ENCODE measurements at places on chromosomes 2 and 18.

- no peak for DNase-seq
Observed at GRCh38 chr2:195368249-195369217, 288.5 kb upstream of the SLC39A10 start.

- peak; percentile 26 for DNase-seq
Observed at GRCh38 chr18:8776013-8776943, 70.9 kb downstream of the MTCL1 start.

DNA sequence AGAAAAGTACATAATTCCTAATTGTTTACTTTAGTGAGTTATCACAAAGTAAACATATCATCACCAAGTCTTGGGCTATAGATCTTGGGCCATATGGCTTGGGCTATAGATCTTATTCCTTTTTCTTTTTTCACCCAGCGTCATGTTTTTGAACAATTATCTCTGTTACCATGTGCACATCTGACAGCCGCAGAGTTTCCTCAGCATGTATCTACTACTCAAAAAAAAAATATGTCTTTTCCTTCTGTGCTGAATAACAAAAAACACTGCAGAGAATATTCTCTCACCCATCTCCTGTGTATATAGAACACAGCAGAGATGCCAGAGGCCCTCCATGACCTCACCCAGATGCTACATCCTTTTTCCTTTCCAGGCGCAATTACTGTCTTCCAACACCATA is 76.2 kb upstream of the MYO3B start:
- no peak for DNase-seq

DNA sequence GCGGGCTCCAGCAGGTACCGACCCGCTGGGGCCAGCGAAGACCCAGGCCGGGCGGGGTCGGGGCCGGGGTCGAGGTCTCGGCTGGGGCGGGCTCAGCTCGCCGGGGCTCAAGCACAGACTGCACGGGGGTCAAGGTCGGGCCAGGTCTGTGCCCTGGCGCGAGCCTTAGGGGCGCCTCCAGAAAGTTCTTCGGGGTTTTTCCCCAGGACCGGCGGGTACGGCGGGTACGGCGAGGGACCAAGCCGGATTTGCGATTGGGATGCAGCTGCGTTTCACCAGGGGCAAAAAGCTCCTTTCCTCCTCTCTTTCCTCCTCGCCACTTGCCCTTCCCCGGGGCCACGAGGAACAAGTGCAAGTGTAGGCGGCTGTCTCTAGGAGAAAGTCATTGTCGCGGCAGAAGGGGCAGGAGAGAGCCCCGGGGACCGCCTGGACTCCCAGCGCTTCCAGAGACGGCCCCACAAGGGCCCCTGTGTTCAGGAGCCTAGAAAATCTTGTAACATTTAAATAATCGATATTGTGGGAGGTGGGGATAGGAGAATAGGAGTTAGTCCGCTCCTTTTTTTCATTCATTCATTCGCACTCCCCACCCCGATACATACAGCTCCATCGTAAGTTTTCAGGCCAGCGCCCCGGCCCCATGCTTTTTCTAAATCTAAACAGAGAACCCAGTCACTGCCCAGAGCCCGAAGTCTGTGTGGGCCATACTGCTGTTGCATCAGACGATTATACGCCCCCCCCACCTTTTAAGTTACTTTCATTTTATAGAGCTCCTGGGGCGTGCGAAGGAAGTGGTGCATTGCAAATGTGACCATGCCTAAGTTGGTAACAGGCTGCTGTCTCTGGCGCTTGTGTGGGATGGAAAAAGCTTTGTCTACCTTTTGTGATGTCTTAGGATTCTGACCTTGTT is 679 bp downstream of the PMAIP1 start:
- DNase-seq, result peak; percentile 66

DNA sequence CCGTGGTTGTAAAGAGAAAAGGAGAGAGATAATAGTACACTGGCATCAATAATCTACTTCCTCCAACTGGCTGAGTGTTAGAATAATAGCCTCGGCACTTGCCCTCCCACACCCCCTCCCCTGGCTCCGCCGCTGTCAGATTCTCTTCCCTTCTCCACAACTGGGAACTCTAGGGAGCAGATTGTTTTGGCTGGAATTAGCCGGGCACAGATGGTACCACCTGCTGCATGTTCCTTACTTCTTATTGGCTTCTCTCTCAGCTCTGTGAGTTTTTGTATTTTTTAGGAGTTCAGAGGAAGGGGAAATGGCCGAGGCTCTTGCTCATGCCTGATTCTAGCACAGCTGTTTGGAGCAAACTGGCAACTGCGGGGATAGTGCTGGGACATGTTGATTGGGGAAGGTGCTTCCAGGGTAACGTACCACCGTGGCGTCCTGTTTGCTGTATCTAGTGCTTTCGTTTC is 140.0 kb downstream of the ZEB2 start:
- no peak for DNase-seq

- DNase-seq, result no peak
Observed at GRCh38 chr18:62555135-62555534, 32.3 kb downstream of the ZCCHC2 start.

- no peak for DNase-seq
Observed at GRCh38 chr2:25160376-25160775, 8.0 kb downstream of the POMC start.

GRCh38 chr2:219697811-219698747 is 70.6 kb downstream of the SLC4A3 start:
- DNase-seq, result no peak

- DNase-seq, result no peak
Observed at GRCh38 chr2:65016789-65017188, 27.6 kb downstream of the SLC1A4 start.

DNA sequence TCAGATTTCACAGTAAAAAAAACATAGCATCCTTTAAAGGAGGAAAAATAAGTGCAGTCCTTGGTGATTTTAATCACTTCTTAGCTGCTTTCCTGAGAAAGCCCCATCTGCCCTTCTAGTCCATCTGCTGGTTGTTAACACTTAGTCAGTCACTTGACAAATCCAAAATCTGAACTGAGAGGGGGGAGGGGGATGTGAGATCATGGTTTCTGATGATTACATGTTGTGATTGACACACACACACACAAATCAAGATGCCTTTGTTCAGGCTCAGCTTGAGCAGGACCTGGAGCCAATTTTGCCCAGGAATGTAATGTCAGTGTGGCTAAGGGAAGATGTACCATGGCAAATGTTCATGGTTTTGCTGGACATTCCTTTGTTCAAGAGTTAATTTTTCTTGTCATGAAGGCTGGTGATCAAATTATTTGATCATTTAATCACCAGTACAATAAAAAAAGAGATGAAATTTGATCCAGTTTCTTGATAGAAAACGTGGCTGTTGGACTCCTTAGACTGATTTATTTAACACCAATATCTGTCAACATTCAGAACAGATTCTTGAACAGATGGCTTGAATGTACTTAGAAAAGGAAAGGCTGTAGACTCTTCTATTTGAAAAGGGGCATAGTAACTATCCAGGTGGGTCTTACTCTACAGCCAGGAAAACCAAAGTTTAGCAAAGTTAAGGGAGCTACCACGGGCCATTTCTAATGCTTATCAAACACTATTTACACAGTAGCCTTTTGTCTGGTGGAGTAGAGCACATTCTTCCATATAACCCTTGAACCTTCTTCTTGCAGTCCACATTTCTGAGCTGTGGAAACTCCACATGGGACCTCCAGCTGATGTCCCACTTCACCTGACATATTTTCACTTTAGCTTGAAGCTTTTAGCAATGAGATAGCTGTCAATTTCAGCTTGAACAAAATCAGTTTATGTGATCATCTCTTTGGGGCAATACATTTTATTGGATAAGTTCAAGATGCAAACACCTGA is 408.7 kb downstream of the PIK3C3 start:
- DNase-seq, result no peak

DNA sequence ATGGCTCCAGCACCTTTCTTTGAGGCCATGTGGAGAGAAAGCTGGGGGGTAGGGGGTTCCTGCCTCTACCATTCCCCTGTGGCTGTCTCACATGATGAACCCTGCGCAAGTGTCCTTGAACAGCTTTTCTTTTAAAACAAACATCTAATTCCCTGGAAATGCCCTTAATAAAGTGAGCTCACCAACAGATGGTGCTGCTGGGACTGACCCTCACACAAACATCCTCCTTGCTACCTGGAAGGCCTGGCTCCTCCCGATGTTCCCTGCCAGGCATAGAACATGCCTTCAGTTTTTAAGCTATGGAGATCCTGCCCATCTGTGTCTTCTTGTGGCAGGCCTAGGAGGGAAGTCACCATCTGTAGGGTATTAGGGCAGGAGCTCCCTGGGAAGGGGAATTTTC is 60.7 kb upstream of the GATA6 start:
- DNase-seq, result peak; percentile 49

DNA sequence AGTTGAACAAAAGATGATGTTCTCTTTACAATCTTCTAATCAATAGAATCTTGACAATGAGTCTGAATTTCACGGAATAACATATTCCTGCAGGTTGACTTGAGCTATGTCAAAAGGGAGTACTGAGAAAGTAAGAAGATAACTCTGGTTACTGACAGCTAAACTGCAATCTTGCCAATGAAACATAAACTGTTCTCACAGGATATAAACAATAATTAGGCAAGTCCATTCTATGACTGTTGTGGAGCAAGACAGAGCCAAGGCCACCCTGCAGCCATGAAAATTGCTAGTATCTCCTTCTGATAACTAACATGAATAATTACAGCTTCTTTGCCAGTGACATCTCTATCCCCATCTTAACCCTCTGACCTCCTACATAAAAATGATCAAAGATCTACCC is 6.3 kb upstream of the RPRD1A start:
- DNase-seq, result no peak

DNA sequence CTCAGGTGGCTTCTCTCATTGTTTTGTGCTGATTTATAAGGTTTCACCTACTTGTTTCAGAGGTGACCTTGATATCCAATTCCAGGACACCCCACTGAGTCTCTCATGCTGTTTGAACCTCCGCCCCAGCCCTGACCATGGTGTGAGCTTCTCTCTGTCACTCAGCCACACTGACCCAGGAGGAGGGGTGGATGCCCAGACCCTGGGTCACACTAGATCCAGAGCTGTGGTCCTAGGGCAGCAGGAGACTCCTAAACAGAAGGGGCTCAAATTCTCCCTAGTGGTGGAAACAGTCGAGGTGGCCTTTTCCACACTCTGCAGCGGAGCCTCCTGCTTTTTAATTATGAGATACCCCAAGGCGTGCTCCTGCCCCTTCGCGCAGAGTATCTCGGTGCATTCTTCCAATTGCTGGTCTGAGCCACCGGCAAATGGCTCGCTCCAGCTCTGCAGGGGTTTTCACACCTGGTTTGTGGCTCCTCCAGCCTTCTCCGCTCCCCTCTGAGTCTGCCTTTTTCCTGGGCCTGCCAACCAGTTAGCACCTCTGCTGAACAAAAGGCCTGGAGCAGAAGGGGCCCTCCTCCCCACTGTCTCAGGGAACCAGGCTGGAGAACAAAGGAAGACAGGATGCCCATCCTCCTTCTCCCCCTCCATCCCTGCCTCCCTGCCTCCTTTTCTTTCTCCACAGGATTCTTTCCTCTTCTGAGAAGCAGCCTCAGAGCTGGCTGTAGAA is 147.3 kb upstream of the SPRED2 start:
- peak; percentile 39 for DNase-seq

GRCh38 chr2:64876137-64876647 is 113.0 kb upstream of the SLC1A4 start:
- DNase-seq, result peak; percentile 46

GRCh38 chr2:134623796-134624195 is 95.0 kb downstream of the TMEM163 start:
- DNase-seq, result no peak

- DNase-seq, result peak; percentile 80
Observed at GRCh38 chr2:157596992-157597681, 31.5 kb downstream of the ACVR1C start.

- DNase-seq, result no peak
Observed at GRCh38 chr18:32389858-32390257, 80.8 kb downstream of the GAREM1 start.

Measured in H7 (cell line).